RWPE1 (cell line): ENCODE measurements at places on chromosomes 1 and 21.

GRCh38 chr1:227959325-227959860 lies 11.7 kb upstream of the WNT9A start:
- DNase-seq: no peak

DNA sequence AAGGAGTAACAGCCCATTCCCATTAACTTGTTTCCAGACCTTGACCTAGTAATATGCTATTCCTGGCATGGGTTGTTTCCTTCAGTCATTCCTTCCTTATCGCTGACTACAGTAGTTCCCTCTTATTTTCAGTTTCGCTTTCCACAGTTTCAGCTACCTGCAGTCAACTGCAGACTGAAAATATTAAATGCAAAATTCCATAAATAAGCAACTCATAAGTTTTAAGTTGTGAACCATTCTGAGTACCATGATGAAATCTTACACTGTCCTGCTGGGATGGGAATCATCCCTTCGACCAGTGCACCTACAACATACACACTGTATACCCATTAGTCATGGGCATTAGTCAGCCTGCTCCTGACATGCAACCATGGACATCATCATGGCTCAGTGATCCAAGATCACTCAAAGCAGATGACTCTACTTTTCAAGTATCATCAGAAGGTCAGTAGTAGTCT lies 66.7 kb downstream of the CCDC30 start:
- peak; percentile 72 for DNase-seq

GRCh38 chr1:214124915-214125314 lies 137.1 kb downstream of the PROX1 start:
- DNase-seq: no peak

DNA sequence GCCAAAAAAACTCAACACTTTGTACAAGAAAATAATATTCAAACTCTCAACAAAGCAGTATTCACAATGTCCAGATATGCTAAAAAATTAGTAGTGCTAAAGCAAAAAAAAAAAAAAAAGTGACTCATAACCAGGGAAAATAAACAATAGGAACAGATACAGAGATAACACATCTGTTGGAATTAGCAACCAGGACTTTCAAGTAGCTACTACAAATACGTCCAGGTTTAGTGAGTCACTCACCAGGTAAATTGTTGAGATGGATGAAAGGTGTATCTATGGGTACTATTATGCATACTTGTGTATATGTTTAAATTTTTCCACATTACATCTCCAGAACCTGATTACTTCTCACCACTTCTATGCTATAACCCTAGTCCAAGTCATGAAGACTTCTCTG lies 144.8 kb upstream of the SLC35F3 start:
- DNase-seq: peak; percentile 8

DNA sequence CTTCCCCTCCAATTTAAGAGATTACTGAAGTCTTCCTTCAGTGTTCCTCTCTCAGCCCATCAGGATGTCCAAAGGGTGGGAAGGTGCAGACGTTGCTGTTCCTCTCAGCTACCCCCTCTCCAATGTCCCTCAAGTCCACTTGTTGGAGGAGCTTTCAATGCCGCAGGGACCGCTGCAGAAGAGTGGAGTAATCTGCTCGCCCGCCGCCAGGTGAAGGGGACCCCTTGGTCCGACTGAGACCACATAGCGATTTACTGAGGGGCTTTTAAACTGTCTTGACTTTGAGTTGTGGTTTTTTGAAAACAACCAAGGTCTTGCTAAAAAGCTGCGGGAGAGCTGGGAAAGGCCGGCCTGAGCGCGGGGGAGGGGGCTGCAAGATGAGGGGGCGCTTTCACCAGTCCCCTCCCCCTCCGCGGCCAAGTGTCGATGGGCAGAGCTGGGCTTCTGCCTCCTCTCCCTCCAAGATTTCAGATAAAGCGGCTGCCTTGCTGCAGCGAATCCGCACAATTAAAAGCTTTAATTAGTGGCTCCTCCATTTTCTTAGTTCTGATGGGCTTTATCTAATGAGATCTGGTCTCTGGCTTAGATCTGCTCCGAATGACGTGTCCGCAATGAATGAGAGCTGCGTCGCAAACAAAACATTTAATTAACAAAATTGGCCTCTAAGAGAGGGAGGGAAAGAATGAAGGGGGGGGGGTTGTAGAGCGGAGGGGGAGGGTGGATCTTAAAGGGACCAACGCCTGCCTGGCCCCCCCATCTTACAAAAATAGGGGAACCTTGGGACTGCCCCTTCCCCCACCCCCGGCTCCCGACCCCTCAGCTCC lies 5.9 kb downstream of the LMO4 start:
- peak; percentile 30 for DNase-seq

- no peak for DNase-seq
Observed at GRCh38 chr21:37095821-37096220, 22.8 kb downstream of the TTC3 start.

- DNase-seq: no peak
Observed at GRCh38 chr1:240329443-240329842, 237.8 kb downstream of the FMN2 start.

- no peak for DNase-seq
Observed at GRCh38 chr21:39080366-39080765, 102.9 kb downstream of the PSMG1 start.

- DNase-seq: peak; percentile 25
Observed at GRCh38 chr1:160748878-160749269, 9.8 kb downstream of the SLAMF7 start.

- DNase-seq: no peak
Observed at GRCh38 chr1:28260803-28261174, 1.5 kb downstream of the SESN2 start.

GRCh38 chr1:77350012-77350770 lies 68.4 kb downstream of the AK5 start:
- DNase-seq: no peak

- no peak for DNase-seq
Observed at GRCh38 chr1:29478879-29479278, 242.6 kb downstream of the PTPRU start.

GRCh38 chr1:158163000-158163947 lies 17.4 kb upstream of the CD1D start:
- no peak for DNase-seq

DNA sequence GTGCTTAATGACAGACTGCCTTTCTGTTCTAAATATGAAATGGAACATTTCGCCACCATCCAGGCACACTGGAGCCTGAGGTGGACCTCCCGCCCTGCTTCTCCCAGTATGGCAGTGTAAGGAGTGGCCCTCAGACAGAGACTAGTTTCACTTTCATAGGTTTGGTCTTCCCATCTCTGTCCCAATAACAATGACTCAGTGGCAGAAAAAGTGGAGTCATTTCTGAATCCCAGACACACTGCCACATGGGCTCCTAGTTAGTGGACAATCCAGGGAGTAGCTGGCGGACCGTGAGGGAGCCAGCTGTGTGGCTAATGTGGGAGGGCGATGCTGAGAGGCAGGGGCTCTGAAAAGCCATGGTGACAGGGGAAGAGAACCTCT lies 95.6 kb upstream of the TSPAN2 start:
- DNase-seq: peak; percentile 38

- DNase-seq: peak; percentile 91
Observed at GRCh38 chr1:163168053-163168452, 34.7 kb downstream of the RGS5 start.

DNA sequence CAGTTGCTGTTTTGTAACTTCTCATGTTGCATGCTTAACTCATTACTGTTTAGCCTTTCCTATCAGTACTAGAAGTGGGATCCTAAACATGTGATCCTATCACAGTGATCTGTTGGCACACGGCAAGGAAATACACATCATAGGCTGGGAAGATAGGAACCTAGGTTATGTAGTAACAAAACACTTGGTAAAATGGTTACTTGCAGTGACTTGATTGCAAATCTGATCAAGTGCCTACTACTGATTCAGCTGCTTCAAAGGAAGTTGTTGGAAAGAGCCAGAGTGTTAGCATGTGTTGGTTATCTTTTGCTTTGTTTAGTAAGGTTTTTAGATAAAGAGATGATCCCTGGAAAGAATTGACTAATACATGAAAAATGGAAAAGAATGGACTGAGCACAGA lies 8.9 kb upstream of the VASH2 start:
- no peak for DNase-seq

DNA sequence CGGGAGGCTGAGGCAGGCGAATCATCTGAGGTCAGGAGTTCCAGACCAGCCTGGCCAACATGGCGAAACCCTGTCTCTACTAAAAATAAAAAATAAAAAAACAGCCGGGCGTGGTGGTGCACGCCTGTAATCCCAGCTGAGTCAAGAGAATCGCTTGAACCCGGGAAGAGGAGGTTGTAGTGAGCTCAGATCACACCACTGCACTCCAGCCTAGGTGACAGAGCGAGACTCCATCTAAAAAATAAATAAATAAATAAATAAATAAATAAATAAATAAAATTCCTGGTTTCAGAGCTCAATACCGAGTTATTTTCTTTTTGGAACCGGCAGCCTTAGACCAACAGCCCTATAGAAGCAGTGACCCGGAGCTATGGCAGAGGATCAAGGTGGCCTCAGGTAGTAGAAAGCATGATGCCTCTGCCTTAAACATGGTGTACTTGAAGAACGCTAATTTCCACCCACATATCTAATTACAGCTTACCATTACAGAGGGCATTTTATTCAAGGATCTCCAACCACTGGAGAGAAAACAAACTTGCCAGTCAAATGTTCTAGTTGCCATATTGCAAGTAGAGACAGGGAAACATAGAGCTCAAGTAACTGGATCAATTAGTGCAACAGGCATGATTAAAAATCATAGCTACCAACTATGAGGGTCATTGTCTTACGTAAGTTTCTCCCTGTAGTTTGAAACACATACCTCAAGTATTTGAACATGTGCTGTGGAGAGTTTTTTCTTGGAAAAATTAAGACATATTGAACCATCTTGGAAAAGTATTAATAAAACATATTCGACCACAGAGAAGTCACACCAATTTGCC lies 2.0 kb upstream of the ENAH start:
- no peak for DNase-seq

- DNase-seq: no peak
Observed at GRCh38 chr21:25938658-25939395, 204.1 kb downstream of the GABPA start.

- DNase-seq: no peak
Observed at GRCh38 chr1:228992907-228993535, 257.7 kb downstream of the RHOU start.

GRCh38 chr1:203406446-203407045 lies 55.6 kb upstream of the FMOD start:
- DNase-seq: no peak
